Activated CD8-positive, alpha-beta memory T cell treated with anti-CD3 and anti-CD28 coated beads for 1 hour (primary cell): ENCODE measurements at places on chromosomes 5 and 9.

DNA sequence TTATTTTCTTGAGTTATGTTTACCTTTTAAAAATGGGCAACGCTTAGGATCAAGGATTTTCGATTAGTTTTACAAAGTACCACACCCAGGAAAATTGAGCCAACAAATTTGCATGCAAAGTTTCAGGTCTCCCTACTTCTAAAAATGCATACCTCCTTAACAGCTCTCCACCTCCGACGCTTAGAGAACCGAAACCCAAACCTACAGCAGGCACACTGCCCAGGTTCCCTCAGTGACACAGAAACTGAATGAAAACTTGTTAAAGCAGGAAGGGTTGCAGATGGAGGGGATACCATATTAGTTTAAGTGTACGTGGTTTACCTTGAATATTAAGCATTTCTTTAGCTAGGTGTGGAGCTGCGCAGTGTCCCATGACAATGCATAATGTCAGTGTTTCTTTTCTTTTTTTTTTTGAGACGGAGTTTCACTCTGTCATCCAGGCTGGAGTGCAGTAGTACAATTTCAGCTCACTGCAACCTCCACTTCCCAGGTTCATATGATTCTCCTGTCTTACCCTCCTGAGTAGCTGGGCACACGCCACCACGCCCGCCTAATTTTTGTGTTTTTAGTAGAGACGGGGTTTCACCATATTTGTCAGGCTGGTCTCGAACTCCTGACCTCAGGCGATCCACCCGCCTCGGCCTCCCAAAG, 1.6 kb upstream of the SUB1 start:
- DNase-seq: no peak

DNA sequence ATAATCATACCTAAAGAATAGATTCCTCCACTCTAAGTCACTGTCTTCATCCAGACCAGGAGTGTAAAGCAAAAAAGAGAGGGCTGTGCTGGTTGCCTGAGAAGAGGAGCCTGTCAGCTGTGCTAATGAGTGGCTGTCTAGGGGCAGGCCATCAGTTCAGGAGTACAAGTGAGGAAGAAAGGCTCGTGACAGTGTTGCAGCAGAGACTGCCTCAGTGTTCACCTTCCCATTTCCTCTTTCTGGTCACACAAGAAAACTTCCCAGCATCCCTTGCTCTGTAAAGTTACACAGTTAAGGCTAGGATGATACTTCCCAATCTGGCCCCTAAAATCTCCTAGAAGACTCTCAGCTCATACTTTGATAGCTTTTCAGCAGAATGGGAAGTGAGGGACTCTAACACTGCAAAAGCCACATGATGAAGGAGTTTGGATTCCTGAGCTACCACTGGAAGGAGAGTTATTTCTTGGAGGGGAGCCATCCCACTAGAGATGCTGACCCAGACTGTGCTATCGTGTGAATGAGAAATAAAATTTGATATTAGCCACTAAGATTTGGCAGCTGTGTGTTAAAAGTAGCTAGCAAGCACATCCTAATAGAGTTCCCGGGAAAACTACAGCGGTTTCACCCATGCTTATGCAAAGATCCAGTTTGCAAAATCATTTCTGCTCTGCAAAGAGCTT, 67.1 kb downstream of the ADAMTS12 start:
- no peak for DNase-seq

- no peak for DNase-seq
Observed at GRCh38 chr9:100401042-100401441, 25.9 kb upstream of the MSANTD3 start.

DNA sequence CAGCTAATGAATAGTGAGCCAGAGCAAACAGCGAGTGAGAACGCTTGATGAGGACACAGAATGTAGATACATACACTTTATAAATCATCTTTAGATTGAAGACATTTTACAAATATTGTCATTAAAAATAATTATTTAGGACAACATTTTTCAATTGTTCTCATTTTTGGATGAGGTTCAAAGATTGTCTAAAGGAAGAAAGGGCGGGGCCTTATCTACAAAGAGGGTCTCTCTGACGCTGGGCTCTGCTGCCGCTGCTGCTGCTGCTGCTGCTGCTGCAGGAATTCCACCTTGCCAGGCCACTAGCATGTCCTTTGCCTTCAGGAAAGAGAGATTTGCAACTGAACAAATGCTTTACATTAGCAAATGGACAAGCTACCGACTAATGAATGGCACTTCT, 220.7 kb upstream of the TMEM161B start:
- no peak for DNase-seq

- DNase-seq: no peak
Observed at GRCh38 chr9:34577400-34578240, 11.9 kb downstream of the CNTFR start.

DNA sequence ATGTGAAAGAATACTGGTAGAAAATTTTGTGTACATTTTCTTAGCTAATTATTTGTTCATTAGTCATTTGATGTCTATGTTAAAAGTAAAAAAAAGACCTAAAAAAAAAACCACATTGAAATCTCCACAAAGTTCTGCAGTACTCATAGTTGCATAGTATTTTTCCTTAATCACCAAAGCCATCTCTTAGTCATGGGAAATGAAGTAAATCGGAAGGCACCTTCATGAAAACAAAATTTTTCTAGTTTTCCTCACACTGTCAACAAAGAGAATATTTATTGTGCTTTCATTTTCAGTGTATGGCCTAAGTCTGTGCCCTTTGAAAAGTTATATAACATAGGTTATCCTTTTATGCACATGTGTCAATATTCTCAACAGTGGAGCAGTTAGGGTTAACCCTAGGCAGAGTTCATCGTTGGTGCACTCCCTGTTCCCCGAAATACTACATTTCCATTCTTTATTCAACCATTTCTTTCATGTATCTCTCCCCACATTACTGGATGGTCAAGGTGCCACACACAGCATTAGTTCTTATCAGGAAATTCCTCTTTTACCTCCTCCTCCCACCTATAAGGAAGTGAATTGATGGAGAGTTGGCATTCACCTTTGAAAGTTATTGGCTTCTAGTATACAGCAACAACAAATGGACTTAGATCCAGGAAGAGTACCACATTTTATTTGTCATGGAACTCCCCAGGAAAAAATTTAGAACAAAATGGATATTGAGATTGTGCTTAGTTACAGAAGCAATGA, 93.1 kb downstream of the NUDT12 start:
- no peak for DNase-seq
